Effector memory CD4-positive, alpha-beta T cell (primary cell): ENCODE measurements at places on chromosomes 5 and 9.

DNA sequence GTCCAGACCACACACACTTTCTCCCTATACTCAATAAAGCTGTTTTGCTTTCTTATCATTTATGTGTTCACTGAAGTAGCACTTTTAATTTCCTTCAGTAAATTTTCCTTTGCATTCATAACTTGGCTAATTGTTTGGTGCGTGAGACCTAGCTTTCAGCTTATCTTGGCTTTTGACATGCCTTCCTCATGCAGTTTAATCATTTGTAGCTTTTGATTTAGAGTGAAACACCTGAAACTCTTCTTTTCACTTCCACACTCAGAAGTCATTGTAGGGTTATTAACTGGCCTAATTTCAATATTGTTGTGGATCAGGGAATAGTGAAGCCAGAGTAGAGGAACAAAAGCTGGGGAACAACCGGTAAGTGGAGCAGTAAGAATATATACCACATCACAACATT, 114.7 kb downstream of the ST8SIA4 start:
- no peak for DNase-seq

DNA sequence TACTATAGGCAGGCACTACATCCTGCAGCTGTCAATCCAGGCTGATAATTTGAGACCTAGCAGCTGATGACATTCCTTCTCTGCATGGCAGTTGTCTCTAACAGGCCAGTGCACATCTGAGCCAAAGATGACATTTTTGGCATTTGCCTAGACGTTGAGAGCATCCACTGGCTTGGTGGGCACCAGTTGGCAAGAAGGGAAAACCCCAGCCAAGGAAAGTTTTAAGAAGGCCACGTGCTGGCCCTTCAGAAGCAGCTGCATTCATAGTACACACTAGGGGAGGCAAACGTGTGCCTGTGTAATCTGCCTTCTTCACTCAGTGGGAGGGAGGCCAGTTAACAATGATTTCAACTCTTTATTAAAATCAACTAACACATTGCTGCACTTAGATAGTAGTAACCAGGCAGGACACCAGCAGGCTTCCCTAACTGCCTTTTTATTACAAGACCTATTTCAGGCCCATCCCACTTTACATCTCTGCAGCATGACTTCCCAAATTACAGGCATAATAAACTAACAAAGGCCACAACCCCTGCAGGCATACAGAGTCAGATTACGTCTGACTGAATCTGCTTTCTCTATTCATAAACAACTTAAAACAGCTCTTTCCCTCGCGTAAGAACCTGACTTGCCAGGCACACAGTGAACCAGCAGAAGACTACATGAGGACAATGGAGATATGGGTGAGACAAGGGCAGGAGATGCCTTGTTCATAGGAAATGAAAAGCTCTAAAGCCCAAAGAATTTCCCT, 576.3 kb downstream of the PDE4D start:
- DNase-seq = no peak

DNA sequence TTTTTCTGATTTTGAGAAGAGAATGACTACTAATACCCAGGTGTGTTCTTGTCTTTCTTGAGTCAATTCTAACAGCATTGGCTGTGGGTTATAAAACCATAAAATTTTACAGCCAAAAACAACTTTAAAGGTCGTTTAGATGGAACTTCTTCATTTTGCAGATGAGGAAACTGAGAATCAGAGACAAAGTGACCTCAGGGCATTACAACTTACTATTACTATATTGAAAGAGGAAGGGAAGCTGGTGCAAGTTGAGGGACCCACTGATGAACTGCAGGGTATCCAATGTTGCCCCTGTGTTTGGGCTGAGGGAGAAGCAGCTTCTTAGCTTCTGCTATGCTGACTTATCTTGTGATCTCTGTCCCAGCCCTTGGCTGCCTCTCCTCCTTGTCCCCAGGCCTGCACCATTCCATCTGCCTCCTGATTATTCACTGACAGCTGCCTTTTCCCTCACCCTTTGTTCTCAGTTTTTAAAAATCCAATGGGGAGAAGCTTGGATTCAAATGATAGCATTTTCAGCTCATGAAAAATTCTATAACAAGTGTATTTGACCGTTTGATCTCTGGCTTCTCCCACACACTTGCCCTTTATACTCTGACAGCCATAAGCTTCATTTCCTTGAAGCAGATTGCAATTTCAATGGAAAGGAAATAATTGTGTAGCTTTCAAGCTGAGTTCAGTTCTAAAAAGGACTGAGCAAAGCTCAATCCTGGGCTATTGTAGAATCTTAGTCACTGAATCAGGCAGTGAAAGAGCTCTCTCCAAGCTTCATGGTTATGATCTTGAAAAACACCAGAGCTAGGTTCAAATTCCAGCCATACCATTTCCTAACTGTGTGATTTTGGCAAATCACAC, 68.5 kb downstream of the TMC1 start:
- no peak for DNase-seq

- no peak for DNase-seq
Observed at GRCh38 chr5:157548513-157549282, 26.9 kb downstream of the ADAM19 start.

DNA sequence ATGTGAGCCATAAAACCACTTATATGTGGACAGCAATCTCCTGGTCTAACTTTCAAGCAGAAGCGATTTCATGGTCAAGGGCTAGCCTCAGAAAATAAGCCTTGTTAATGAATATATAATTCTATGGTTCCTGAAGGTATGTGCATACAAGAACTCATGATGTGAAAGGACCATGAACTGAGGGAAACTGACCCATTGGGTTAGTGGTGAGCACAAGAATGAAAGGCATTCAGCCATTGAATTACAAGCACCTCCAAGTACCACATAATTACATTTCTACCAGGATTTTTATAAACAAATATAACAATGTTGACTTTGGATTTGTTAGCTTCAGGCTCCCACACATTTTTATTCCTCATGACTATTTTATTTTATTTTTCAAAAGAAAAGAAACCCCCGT, 459.0 kb downstream of the TLE4 start:
- DNase-seq = no peak

DNA sequence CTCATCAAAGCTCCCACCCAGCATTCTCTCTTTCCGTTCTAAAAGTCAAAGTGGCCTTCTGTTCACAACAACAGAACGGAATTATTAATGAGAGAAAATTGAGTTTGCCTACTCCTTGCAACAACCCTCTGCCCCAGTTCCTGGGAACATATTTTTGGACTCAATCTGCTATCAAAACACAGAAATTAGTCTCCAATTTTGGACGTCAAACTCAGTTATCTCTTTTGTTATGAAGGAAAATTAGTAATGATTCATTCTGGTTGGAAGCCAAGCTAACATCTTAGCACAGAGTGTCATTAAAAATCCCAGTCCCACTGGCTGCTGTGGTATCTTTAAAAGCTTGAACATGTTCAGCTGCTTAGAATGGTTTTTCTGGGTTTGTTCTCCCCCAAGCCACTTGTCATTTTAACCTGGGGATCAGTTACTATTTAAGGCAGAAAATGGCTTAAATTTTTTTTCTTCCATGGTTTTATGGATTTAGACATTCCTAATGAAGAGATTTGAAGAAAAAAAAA, 343.2 kb downstream of the TRIM32 start:
- no peak for DNase-seq

GRCh38 chr5:124519396-124519795, 227.0 kb downstream of the ZNF608 start:
- no peak for DNase-seq

DNA sequence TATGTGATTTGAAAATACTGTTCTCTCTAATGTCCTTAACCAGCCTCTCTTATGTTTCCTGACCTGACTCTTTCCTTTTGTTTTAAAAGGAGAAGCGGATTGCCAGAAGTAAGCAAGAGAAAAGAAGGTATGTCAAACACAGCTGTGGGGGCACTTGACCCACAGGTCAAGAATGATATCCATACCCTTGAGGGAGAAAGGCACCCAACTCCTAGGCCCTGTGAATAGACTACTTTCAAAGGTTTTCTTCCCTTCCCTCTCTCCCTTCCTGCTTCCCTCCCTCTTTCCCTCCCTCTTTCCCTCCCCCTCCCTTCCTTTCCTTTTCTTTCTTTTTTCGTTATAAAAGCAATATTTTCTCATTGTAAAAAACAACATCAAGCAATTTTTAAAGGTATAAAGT, 306.8 kb downstream of the TRPM3 start:
- no peak for DNase-seq

DNA sequence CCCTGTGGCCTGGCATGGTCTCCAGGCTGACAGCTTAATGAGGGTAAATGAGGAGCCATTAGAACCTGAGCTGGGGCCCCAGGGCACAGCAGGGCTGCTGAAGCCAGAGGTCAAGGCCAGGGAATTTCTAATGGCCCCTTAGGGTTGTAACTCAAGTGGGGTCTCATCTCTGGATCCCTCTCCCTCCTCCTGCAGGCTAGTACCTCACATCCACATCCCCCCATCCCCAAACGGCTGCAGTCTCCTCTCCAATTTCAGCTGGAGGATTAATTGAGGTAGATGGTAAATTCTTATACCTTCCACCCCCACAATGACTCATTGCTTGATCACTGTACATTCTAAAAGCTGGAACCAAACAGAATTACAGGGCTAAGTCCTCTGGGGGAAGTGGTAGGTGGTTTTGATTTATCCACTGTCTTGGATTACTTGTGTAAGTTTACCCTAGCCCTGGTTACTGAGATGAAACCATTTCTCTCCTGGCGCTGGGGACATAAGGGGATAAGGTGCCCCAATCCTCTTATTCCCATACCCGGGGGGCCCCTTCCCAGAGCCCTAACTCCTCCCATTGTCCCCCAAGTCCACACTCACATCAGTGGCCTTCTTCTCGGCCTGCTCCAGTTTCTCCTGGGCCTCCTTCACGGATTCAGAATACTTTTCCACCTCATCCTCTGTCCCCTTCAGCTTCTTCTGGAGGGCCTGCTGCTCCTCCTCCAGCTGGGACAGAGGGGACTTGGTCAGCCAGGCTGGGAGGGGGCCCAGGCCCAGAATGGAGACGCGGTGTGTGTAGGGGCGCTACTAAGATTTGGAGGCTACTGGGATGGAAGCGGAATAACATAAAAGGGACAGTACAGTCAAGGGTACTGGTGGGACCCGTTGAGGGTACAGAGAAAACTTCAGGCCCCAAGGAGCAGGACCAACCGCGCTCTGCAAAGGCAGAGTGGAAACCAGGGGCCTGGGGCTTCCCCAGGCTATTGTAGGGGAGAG, 875 bp downstream of the TPM2 start:
- DNase-seq = no peak

GRCh38 chr5:169549453-169550100, 34.0 kb upstream of the SPDL1 start:
- no peak for DNase-seq

DNA sequence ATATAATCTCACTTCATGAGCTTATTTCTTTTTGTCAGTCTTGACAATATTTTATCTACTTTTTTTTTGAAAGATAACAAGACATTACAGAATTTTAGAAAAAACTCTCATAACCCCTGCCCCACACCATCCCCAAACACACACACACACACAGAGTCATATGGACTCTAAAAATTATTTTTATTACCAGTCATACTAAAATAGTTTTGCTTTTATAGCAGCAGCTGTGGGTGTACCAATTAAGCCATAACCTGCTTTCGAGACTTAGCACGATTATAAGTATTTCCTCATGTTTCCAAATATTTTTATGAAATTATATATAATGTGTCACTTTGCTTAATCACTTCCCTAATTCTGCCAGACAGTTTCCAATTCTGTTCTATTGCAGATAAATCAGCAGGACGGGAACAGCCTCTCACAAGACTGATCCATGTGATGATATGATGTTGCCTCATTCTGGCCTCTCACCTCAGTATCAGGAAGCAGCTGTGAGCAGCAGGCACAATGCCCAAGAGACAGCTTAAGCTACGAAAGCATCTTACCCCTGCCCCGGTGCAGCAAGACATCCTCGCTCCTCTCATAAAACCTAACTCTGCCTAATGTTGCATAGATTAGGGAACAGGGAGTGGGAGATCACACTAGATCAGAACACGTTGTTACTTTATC, 7.0 kb downstream of the PDCL start:
- no peak for DNase-seq

GRCh38 chr5:15252331-15252730, 247.6 kb upstream of the FBXL7 start:
- no peak for DNase-seq

DNA sequence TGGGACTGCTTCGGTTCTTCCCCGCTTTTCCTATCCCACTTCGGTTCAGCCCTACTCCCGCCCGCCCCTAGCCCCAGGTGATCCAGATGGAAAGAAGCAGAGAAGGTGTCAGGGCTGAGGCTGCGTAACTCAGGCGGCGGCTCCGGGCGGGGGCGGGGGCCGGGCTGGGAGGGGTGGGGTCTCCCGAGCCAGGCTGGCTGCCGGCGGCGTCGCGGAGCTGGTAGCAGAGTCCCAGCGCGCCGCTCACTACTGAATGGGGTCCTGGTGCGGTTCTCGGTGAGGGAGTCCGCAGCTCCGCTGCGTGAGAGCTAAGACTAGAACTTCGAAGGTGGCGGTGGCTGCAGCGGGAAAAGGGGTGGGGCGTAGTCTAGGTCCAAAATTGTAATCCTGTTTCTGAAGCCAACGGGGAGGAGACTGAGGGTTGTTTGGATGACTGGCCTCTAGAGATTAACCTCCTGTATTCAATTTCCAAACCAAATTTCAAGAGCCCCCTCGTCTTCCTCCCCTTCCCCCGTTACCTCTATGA, 1.4 kb downstream of the PRR16 start:
- no peak for DNase-seq

DNA sequence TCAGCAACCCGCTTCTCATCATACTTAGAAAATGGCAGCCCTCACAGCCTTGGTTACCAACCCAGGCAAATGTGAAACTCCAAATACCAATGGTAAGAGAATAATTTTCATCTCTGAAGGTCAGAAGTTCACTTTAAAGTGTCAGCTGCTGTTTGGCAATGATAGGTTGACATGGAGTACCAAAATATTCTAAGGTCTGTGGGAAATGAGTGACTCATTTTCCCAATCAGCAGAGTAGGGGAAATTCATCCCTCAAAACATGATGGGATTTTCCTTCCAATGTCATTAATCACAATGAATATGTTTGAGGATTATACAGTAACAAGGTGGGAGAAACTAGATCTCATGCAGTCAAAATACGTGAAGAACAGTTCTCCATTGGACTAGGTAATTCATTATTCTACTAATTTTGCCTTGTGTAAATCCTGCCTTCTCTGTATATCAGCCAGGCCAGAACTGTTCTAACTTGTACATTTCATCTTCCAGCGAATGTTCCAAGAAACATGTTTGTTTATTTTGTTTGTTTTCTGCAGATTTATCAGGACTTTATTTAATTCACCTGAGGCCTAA, 53.1 kb upstream of the ERBIN start:
- DNase-seq = no peak

DNA sequence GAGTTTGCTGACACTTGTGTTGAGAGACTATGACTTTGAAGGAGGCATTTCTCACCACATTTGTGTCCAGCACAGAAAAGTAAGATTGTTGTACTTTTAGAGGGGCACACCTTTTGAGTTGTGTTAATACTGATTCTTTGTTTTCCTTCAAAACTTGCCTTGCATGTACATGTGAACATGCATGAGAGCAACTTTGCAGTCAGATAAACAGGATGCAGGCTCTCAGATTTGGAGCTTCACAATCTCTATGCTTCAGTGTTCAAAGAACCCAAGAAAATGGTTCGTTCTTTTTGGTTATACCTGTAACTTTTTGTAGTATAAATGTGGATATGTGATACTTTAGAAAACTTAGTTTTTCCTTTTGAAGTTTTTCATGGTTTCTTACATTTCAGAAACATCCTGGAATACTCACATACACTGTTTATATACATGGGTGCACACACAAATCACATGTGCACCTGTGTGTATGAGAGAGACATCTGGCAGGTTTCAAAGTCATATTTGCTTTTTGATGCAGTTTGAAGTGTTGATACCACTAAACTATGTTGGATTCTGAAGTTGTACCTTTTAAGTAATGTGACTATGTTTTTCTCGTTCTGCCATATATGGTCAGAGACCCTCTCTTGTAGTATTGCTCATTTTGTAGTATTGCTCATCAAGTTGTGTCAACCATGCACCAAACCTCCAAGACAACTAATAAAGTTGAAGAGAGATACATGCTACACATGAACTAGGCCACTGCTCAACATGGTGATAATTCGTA, 190.7 kb downstream of the CD180 start:
- DNase-seq = no peak
